Progenitor cell of endocrine pancreas (in vitro differentiated cells): ENCODE measurements at places on chromosomes 7 and 10.

- DNase-seq, result no peak
Observed at GRCh38 chr10:69624245-69624786, 5.7 kb upstream of the FAM241B start.

DNA sequence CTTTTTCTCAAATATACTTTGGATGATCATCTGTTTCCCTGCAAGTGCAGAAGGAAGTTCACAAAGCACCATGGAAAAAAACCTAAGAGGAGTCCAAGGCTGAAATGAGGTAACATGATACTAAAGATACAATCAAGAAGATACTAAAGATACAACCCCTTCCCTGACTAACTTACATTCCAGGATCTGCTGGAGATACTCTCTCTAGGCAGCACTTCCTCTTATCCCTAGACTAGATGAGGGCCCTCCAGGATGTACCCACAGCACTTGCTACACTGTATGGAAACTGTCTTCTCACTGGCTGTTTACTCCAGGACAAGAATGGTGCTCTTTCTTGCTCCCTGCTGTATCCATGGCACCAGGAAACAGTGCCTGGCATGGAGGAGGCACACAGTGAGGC lies 116.4 kb upstream of the NFE2L3 start:
- no peak for DNase-seq

DNA sequence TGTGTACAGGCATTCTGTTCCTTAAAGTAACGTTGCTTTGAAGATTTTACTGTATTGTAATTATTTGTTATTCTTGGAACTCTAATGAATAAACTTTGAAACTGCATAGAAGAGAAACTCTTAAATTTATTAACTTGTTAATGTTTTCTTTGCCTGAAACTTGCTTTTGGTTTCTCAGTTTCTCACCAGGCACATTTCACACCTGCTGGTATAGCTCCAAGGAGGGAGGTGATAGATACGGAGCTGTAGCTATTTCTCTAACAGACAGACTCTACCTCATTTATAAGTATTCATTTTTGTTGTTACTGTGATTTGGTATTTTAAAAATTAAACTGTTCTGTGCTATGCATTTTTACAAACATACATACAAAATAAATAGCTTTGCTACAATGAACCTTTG lies 32.7 kb downstream of the R3HCC1L start:
- DNase-seq, result no peak

DNA sequence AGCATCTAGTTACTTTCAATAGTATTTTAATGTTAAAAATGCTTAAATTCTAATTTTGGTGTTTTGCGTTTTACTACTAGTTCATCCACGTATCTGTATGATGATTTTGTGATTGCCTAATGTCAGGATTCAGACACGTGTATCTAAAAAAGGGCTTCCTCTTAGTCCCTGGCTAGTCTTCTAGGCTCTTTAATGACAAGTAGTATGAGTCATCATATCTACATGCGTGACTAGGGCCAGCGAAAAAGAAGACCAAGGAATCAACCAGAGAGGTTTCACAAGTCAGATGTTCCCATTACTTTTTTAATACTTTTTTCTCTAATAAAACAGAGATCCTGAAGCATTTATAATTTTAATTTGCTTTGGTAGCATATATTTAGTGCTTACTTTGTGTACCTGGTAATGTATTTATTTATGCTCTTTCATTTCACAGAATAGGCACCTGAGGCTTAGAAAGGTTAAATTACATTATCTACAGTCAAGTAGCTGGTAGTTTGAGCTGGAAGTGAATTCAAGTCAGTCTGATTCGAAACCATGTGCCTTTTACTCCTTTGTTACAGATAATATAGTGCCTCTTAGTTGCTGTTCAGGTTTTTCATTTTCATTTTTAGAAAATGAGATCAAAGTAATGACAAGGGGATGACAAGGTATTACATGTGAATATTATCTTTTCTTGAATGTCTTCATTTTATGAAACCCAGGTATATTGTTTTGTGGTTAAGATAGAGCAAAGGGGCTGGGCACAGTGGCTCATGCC lies 140.3 kb downstream of the FOXP2 start:
- no peak for DNase-seq

DNA sequence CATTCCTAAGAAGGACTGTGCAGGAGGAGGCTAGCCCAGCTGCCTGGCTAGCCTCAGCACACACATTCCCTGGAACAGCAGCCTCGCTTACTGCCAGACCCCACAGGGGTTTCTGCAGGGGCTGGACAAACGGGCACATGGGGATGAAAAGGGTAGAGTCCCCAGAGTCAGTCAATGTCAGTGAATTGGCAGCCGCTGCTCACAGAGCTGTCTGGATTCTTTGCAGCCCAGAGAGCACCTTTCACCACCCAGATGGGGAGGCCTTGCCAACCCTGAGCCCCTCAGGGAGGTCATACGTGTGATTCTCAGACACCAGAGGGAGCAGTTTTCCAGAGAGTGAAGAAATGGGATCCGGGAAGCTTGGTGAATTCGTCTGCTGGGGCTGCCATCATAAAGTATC lies 143.3 kb downstream of the KCNMA1 start:
- no peak for DNase-seq

GRCh38 chr7:102223184-102223583 lies 63.5 kb upstream of the SH2B2 start:
- no peak for DNase-seq

GRCh38 chr10:127386606-127387327 lies 162.3 kb upstream of the NPS start:
- no peak for DNase-seq

GRCh38 chr7:85528581-85528980 lies 341.7 kb upstream of the SEMA3D start:
- DNase-seq, result no peak

- DNase-seq, result no peak
Observed at GRCh38 chr10:3036155-3037021, 31.0 kb upstream of the PFKP start.

- no peak for DNase-seq
Observed at GRCh38 chr7:32025381-32026082, 44.7 kb downstream of the PDE1C start.

DNA sequence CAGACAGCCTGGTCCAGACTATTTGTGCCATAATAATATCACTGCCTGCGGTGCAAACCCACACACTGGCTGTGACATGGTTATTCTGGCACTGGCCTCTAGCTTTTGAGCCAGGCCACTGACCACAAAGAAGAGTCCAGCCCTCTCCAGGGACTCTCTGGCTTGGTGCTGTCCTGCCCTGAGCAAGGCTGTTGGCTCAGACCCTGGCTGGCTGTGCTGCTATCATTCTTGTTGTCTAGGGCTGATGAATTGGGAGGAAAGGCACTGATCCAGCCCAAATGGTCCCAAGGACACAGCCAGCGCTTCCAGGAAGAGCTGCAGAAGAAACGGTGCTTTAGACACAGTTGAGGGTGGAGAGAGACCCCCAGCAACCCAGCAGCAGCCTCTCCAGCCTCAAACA lies 80.8 kb downstream of the TMEM130 start:
- DNase-seq, result no peak

- no peak for DNase-seq
Observed at GRCh38 chr10:92894081-92894655, 45.8 kb downstream of the EXOC6 start.

- DNase-seq, result no peak
Observed at GRCh38 chr10:63064706-63065105, 68.4 kb upstream of the NRBF2 start.

DNA sequence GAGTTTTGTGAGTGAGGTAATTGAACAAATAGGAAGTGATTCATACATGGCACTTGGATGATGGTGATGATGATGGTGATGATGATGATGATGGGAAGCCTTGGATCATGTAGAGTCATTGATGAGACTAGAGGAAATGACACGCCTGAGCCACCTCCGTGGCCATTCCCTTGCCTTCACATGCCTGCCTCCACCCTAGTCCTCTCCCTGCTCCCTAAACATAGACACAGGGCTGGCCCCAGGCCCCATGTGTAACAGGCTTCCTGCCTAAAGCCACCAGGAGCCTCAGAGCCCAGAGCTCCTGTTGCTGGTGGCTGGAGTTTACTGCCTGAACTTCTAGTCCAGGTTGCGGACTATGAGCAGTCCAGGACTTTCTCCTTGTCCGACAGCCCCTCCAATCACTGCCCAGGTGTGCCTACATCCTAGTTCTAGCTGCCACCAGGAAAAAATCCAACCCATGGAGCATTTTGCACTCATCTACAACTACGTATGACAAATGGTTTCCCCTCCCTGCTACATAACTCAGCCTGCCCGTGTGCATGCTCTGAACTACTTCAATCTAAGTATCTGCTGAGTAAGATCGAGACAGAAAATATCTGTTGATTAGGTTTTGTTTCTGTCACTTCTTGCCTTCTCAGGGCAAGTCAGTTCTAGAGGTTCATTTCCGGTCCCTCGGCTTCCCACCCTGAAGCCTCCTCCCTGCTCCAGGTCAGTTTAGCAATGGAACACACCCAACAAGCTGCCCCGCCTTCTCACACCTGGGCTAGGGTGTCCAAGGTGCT lies 35.5 kb upstream of the KDM7A start:
- DNase-seq, result no peak

GRCh38 chr7:5420881-5421713 lies 2.5 kb downstream of the TNRC18 start:
- DNase-seq, result peak; percentile 15

DNA sequence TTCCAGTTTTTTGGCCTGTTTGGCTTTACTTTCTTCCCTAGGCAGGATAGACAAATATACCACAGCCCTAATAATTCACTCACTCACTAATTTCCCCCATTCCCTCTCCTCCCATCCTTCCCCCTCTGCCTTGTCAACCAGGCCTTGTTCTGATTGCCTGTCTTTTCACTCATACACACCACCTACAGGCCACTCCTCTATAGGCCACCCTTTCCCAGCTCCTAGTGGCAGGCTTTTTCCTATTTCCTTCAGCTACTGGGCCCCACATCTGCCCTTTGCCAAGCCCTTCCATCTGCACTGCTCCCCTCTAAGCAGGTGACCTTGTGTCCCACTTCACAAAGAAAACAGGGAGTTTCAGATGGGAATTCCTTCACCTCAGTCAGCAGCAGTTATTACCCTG lies 59.8 kb upstream of the MSRB2 start:
- no peak for DNase-seq

GRCh38 chr7:132249256-132249971 lies 326.9 kb downstream of the PLXNA4 start:
- no peak for DNase-seq

GRCh38 chr7:44098092-44099068 lies 5.8 kb upstream of the AEBP1 start:
- no peak for DNase-seq

- no peak for DNase-seq
Observed at GRCh38 chr10:19857876-19858275, 41.6 kb downstream of the PLXDC2 start.

- no peak for DNase-seq
Observed at GRCh38 chr10:28841625-28842024, 164.3 kb downstream of the BAMBI start.

DNA sequence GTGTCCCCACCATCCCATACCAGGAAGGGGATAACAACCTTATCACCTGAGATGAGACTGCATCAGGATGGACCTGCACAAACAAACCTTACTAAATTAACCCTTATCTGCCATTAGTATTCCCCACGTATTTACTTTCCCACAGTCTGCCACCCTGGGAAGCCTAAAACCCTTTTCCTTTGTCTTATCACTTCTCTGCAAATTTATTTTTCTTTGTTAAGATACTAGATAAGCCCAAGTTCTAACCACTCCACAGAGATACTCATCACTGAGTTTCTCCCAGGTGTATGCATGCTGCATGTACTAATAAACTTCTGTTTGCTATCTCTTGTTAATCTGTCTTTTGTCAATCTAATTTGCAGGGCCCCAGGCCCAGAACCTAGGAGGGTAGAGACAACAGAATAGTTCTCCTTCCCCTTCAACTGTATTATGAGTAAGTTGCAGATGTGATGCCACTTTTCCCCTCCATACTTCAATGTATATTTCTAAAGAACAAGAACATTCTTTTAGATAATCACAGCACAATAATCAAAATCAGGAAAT lies 66.0 kb downstream of the ELMO1 start:
- no peak for DNase-seq

- DNase-seq, result no peak
Observed at GRCh38 chr10:94315024-94315451, 47.7 kb downstream of the NOC3L start.

DNA sequence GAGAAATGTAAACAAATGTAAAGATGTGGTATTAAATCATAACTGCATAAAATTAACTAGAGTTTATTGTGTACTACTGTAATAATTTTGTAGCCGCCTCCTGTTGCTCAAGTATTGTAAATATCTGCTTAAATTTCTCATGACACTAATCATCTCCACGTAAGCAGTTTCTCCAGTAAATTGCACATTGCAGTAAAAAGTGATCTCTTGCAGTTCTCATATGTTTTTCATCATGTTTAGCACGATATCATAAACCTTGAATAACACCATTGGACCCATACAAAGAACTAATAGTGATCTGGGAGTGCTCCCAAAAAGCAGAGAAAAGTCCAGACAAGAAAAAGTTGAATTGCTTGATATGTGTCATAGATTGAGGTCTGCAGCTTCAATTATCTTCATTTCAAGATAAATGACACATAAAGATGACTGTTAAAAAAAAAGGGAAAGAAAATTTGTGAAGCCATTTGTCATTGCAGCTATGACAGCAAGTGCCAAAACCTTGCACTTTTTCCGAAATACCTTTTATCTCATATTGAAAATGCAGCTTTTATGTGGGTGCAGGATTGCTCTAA lies 15.3 kb downstream of the LIPA start:
- DNase-seq, result no peak

- DNase-seq, result no peak
Observed at GRCh38 chr10:102408131-102408727, 10.4 kb downstream of the PSD start.

DNA sequence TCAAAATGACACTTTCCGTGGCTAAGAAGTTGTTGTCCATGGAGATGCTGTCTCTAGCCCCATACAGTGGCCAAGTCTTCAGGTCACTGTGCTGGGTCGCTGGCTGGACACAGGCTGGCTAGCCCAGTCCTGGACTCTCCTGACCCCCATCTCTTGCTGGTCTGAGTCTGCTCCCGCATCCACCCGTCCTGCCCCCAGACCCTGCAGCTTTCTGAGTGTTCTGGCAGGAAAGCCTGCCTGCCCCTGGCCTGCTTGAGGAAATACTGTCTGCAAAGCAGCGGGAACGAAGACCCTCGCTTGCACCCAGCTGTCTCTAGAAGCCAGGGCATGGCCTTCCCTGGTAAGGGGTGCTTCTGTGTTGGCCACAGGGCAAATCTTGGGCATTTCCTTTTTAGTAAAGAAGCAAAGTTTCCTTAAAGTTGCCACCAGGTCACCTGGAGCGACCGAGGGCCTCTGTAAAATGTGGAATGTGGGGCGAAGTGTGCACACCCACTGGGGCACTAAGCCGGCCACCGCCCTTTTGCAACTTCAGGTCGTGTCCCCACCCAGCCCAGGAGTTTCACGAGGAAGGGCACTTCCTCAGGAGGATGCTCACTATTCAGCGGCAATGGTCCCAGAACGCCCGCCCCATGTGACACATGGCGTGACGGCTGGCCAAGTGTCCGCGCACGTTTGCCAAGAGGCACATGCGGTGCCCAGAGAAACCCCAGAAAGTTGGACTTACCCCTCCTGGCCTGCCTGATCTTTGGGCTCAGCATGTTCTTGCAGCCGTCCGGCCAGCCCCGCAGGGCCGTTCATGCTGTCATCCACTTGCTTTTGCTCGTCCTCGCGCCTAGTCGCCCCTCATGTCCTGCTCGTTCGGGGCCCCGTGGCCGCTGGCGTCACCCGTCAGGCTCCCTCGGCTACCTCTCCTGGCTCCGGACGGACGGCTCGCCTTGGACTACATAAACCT lies 558 bp downstream of the ARHGAP22 start:
- no peak for DNase-seq
